Trophoblast cell (in vitro differentiated cells and primary cell): ENCODE measurements at places on chromosomes 6 and 20.
A peak's percentile ranks its signal among the peaks of the same experiment; 100 is the strongest.

GRCh38 chr6:159623156-159623555, 69.9 kb downstream of the SOD2 start:
- DNase-seq, result no peak

DNA sequence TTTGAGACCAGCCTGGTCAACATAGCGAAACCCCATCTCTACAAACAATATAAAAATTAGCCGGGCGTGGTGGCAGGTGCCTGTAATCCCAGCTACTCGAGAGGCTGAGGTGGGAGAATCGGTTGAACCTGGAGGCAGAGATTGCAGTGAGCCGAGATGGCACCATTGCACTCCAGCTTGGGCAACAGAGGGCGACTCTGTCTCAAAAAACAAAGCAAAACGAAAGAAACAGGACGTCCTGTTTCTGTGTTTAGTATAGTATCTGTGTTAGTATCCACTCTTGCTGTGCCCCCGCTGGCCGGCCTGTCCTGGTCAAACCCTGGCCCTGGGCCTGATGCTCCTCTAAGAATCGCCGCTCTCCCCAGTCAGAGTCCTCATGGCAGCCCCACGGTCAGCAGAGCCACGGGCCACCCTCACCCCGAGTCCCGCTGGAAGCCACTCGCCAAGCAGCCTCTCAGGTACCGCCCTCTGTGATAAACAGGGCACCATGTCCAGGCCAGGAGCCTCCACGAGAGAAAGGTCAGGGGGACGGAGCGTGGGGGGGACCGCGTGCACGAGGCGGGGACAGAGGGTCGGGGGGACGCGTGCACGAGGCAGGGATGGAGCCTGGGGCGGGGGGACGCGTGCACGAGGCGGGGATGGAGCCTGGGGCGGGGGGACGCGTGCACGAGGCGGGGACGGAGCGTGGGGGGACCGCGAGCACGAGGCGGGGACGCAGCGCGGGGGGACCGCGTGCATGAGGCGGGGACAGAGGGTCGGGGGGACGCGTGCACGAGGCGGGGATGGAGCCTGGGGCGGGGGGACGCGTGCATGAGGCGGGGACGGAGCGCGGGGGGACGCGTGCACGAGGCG, 384.5 kb downstream of the SMOC2 start:
- no peak for DNase-seq

- peak; percentile 67 for DNase-seq
Observed at GRCh38 chr6:138999949-139000725, 12.1 kb upstream of the REPS1 start.

DNA sequence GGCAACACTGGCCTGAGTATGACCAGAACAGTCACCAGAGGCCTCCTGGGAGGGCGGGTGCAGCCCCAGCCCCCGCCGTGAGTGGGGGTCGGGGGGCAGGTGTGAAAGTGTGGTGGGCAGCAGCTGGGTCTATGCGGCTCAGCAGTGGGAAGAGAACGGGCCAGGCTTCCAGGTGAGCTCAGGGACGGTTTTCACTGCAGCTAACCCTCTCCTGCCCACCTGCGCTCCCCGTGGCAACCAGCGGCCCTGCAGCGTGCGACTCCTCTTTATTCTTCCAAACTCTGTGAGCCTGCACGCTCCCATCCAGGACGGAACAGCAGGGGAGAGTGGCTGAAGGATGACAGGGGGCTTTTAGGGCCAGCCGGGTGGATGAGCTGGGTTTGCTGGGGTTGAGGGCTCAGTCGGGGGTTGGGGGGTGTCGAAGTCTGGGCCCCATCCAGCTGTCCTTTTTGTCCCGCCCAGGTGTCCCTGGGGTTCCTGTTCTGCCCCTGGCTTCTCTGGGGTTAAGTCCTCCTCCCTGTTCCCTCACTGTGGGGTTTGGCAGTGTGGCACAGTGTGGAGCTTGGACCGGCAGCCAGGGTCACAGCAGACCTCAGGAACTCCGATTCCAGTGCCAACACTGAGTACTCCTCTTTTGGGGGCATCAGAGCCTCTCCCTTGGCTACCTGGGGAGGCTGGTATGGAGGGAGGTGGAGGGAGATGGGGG, 859 bp upstream of the BIRC7 start:
- peak; percentile 62 for DNase-seq

GRCh38 chr6:33923857-33924514, 120.2 kb upstream of the MLN start:
- DNase-seq, result no peak

DNA sequence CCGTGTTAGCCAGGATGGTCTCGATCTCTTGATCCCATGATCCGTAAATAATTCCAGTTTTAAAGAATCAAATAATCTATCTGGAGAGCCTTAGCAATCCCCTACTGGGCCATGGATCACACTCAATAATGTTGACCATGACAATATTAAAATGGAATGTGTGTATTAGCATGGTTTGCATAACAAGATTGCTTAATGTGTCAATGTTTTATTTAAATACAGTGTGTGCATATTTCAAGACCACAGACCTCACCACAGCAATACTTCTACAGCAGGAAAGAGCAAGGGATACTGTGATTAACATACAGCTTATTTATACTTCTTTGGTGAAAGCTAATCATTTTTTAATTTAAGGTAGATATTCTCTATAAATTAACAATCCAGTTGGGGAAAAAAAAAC, 470.4 kb downstream of the TFAP2B start:
- DNase-seq, result no peak

DNA sequence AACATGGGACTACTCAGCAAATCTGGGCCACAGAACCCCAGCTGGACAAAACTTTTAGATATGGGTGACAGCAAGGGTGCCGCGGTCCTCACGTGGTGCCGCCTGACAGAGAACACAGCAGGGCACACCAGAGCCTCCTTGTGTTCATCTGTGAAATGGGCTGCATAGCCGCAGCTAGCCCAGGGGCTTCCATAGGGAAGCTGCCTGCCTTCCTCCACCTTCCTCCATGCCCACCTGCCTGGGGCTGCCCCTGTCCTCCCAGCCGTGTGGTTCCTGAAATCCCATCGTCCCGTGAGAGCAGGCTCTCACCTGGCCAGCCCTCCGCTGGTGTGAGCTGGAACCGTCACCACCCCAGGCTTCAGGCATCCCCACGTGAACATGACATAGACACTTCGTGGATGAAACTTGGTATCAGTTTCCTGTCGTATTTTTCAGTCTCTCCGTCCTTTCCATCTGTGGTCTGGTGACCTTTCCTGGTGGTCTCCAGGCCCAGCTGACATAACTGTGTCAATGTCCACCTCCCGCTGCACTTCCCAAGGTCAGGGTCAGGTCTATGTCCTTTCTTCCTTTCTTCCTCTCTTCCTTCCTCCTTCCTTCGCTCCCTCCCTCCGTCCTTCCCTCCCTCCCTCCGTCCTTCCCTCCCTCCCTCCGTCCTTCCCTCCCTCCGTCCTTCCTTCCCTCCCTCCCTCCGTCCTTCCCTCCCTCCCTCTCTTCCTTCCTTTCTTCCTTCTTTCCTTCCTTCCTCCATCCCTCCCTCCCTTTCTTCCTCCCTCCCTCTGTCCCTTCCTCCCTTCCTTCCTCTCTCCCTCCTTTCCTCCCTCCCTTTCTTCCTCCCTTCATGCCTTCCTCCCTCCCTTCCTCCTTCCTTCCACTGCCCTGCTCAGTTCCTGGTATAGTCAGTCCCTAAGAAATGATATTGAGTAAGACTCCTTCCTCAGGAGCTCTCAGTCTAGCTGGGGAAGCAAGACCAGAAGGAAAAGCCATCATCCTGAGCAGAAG, 78.8 kb downstream of the GRM4 start:
- DNase-seq, result no peak

DNA sequence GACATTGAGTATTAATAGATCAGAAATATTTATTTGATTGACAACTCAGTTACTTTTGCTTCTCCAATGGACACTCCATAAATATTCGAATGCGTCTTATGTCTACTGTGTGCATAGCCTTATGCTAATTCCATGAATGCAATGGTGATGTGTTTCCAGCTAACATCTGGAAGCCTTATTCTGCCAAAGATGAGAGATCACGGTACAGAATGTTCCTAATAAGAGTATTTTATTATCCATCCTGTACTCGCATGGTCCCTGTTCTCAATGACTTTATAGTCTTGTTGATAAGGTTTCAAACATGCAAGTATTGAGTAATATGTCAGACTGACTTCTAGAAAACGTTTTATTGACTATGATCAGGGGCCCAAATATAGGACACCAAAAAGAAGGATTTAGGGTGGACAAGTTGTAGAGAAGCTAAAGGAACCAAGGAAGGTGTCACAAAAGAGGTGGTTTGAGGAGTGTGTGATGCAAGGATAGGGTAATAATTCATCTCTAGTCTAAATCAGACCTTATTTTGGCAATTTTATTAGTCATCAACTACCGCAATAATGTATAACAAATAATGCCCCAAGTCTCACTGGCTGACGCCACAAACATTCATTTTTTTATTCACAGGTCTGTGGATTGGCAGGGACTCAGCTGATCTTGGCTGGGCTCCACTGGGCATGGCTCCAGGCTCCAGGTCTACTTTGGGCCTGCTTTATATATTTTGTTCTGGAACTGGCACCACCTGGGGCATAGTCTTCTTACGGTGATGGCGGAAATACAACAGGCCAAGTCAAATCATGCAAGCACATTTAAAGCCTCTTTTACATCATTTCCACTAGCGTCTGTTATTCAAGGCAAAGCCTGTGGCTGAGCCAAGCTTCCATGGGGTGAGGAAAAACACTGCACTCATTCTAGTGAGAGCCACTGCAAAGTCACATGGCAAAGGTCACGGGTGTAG, 24.5 kb upstream of the CD83 start:
- DNase-seq, result no peak

- DNase-seq, result no peak
Observed at GRCh38 chr20:20743511-20744169, 31.2 kb upstream of the RALGAPA2 start.

DNA sequence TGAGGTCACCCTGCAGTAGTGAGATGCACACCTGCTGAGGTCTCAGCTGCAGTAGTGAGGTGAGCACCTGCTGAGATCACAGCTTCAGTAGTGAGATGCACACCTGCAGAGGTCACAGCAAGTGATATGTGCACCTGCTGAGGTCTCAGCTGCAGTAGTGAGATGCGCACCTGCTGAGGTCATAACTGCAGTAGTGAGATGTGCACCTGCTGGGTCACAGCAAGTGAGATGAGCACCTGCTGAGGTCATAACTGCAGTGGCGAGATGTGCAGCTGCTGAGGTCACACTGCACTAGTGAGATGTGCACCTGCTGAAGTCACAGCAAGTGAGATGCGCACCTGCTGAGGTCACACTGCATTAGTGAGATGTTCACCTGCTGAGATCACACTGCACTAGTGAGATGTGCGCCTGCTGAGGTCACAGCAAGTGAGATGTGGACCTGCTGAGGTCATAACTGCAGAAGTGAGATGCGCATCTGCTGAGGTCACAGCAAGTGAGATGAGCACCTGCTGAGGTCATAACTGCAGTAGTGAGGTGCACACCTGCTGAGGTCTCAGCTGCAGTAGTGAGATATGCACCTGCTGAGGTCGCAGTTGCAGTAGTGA, 20.8 kb downstream of the ZDHHC14 start:
- no peak for DNase-seq

- no peak for DNase-seq
Observed at GRCh38 chr6:41375598-41376151, 40.3 kb downstream of the NCR2 start.

DNA sequence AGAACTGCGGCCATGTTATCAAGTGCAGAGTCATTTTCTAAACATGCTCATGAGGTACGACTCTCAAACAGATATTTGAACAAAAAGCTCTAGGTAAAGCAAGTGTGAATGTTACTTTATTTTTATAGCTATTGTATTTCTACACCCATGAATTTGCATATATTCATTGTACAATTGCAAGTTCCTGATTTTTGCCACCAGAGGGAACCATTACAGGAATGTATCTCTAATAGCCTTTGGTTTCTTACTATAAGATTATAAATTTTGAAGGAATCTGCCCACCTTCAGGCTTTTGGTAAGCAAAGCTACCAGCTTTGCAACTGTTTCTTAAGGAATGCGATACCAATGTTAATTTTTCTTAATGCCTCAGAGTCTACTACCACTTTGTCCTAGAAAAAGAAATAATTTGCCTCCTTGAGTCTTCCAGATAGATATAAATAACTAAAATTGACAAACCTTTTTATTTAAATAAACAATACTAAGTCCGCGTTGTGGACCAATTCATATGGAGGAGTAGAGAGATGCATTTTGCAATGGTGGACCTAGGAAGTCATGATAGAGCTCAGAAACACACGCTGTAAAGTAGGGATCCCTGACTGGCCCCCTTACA, 125.4 kb upstream of the SAMD5 start:
- no peak for DNase-seq
